ENCODE measurements at places on chromosomes 16 and 17.

- no peak for DNase-seq
These were observed 1.2 kb downstream of the TRIM47 start for GRCh38 chr17:75876938-75877751.

GRCh38 chr16:49827805-49828438 is 28.0 kb downstream of the ZNF423 start:
- no peak for DNase-seq

DNA sequence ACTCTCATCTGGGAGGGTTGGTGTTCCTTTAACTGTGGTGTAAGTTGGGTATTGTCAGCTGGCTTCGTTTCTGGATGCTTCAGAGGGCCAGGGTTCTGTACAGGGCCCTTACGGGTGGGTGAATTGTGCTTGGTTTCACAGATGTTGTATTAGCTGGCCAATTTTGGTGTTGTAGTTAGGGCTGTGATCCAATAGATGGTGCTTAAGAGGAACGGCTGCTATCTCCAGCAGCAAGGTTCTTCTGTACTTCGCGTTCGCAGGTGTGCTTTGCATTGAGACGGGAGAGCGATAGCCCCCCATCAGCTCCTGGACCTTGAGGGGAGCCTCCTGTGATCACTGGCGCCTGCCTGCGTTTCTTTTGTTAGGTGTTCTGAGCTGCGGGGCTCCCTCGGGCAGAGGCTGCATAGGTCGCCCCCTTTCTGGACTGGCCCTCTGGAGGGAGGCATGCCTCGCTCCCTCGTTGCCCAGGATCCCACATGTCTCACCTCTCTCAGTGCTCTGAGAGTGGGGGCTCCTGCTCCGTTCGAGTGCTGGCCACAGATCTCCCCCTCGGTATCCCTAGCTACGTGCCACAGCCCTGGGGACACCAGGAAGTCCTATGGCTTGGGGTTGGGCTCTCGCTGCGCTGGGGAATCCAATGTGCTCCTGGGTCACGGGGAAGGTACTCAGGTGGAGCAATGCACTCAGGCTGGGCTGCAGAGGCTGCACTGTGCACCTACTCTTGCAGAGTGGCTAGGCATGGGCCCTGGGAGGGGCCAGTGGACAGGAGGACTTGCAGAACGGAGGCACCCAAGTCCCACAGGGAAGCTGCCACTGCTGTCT is 837 bp upstream of the PRDM7 start:
- no peak for DNase-seq

DNA sequence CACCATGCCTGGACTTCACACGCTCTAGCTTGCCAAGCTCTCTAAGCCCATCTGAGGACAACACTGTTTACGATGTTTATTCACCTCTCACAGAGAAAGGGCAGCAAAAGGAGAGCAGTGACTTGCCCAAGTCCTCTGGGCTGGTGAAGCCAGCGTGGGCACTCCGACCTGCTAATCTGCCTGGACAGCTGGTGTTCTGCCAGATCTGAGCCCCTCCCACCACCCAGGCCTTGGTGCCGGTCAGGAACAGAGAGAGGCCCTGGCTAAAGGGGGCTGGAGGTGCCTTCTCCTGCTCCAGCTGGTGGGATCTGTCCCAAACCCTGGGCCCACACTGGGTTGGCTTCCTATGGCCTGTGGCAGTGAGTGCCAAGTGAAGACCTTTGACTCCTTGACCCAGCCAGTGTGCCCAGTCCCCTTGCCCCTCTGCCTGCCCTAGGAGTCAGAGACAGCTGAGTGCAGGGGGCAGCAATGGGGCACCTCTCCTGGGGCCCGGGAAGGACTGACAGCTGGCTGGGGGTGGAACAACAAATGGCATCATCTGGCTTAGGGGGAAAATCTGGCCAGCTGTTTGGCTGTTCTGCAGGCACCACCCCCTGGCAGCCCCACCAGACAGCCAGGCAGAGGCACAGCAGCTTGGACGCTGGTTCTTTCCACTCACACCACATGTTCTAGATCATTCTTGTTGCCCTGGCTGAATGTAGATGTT is 1.8 kb upstream of the SLC4A1 start:
- no peak for DNase-seq

DNA sequence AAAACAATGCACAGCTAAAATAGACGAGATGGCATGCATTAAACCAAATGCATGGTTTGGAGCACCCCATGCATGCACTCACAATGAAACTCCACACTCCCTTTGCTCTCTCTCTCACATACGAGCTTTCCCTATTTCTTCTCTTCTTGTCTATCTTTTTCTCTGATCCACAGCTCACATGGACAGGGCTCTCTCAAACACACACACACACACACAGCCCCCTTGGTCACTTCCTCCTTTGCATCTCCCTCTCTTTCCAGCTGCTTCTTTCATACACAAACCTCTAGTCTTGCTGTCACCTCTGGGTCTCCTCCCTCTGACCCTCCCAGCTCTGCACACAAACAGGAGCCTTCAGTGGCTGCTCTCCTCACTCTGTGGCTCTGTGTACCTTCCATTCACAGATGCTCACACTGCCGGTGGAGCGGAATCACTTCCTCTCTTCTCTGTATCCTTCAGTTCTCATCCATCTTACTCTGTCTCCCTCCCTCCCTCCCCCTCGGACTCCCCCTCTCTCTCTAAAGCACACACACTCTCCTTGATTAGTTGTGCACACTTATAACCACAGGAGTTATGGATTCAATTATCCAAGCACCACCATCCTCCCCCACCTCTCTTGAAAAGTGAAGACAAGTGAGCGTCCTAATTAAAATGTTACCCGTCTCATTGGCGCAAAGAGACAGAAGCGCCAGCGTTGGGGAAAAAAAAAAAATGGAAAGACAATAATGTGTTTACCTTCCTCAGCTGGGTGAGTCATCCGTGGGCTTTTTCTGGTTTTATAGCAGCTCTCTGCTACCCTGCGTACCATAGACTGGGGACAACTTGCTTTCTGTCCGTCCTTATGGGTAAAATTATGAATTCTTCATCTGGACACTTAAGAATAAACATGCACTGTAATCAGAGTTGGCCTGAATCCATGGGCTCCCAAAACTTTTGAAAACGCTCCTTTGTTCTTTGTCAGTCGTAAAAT is 90.8 kb downstream of the SHISA6 start:
- DNase-seq, result no peak

GRCh38 chr16:16111639-16112038 is 111.7 kb downstream of the ABCC6 start:
- DNase-seq, result no peak

GRCh38 chr16:11014136-11014535 is 69.8 kb downstream of the CLEC16A start:
- DNase-seq, result no peak

GRCh38 chr16:3106205-3106928 is 6.0 kb upstream of the ZNF205 start:
- no peak for DNase-seq

- DNase-seq, result no peak
These were observed 28.0 kb downstream of the IL21R start for GRCh38 chr16:27429981-27430441.

DNA sequence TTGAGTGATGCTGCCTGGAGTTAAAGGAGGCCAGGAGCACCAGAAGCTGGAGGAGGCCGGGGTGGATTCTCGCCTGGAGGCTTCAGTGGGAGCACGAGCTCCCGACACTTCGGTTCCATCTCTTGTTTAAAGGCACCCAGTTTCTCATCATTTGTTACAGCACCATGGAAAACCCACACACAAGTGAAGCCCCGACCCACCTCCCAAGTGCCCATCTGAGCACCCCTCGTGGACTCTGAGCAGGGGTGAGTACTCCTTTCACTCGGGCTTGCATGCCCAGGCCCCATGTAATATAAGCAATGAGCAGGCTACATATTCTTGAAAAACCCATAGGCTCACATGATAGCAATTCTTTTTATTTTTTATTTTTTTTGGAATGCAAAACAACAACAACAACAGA is 196.9 kb upstream of the MAF start:
- no peak for DNase-seq

DNA sequence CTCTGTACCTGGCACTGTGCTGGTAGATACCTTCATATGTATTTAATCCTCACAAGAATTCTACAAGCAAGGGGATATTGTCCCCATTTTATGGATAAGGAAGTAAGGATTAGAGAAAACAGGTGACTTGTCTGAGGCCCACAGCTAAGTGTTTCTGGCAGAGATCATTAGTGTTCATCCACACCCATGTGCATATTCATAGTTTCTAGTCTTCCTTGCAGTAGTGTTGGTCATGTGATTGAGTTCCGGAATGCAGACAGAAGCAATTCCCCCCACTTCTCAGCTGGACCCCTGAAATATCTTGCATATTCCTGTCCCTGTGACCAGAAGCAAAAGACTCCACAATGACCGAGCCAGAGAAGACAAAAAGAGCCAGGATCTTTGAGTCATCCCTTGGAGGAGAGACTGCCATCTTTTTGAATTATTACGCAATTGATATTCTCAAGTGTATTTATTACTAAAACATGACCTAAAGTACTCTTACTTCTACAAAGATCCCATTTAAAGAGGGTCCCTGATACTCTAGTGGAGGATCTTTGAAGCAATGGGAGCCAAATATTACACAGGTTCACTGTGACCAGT is 43.4 kb downstream of the SOX9 start:
- no peak for DNase-seq

- no peak for DNase-seq
These were observed 104.0 kb upstream of the CDH5 start for GRCh38 chr16:66262253-66263167.

GRCh38 chr16:11588321-11589197 is 1.8 kb upstream of the LITAF start:
- no peak for DNase-seq

DNA sequence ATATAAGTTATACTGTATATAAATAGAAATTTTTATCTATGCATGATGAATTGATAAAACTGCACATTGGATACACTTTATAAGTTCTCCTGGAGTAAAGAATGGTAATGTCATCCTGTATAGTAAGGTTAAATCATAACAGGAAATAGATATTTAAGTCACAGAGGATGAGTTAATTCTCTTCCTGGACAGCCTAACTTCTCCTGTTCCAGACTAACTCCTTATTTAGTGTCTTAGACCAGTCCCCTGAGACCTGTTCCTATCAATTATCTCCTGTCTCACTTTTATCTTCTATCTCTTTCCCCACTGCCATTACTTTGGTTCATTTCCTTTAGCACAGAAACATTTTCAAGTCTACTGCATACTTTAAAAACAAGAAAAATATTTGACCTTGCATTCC is 46.5 kb downstream of the SSH2 start:
- DNase-seq, result no peak

GRCh38 chr17:46783031-46783593 is 35.4 kb downstream of the WNT3 start:
- DNase-seq, result no peak

DNA sequence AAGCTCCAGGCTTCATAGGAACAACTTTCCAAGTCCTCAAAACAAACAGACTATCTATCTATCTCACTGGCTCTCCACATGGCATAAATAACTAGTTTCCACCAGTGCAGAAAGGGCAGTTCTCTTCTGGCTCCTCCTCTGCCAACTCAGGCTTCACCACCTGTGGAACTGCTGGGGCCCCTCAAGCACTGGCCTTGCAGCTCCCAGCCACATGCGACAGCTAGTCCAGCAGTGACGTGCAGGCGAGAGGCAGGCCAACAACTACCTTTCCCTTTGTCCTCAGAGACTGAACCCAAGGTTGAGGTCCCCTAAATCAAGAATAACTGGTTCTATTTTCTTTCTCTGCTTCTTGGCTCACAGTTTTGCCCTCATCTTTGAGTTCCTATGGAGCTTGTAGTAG is 137.6 kb downstream of the AATF start:
- DNase-seq, result no peak

DNA sequence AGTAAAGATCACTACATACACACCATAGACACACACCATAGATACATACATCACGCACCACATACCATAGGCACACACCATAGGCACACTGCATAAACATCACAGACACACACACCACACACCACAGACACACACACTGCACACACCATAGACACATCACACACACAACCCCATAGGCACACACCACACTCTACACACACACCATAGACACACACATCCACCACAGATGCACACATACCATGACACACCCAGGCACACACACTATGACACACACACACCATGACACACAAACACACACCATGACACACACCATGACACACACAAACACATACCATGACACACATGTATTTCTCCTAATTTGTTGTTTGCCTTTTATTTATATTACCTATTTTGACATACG is 14.1 kb downstream of the TBC1D16 start:
- DNase-seq, result no peak

DNA sequence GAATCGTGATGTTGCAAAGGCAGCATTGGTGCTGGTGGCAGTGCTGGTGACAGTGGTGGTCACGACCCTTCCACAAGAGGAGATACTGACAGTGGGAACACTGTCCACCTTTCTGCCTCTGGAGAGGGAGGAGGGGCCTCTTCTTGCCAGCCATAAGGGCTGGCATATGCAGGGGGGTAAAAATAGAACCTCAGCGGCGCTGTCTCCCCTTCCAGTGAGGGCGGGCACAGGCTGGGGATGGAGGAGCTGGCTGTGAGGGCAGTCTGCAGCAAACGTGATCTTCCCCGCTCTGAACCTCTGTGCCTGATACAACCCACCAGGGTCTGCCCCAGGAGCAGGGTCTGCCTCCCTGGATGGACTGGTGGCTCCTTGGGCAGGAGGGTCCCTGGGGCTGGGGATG is 3.4 kb downstream of the RAP1GAP2 start:
- DNase-seq, result no peak

GRCh38 chr16:14121872-14122271 is 50.8 kb downstream of the MRTFB start:
- DNase-seq, result no peak

- no peak for DNase-seq
These were observed 3.3 kb upstream of the INPP5K start for GRCh38 chr17:1519678-1520077.

GRCh38 chr16:4273858-4274311 is 1.1 kb upstream of the TFAP4 start:
- no peak for DNase-seq

GRCh38 chr17:67020293-67020766 is 24.0 kb upstream of the CACNG1 start:
- DNase-seq, result no peak

DNA sequence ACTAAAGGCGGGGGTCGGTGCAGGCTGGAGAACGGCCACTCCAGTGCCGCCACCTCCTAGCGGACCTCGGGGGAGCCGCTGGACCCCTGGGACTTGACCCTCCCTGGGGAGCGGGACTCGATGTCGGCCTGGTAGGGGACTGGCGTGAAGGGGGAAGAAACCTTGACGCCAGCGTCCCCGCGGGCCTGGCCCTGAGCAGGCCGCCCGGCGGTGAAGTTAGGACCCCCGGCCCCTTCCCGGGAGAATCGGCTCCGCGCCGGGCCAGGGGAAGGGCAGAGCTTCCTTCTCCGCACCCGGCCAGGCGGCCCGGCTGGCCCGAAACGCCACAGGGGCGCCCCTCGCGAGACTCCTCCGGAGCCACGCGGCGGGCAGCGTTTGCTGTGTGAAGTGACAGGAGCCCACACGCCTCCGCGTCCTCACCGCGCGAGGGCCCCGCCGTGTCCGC is 389 bp downstream of the DUS1L start:
- no peak for DNase-seq

Measured in SIG-M5 (cell line).